Large intestine (tissue), 12 donors: ENCODE measurements at places on chromosomes 5 and 9. TPM values are rescaled to one million over a fixed set of nuclear protein-coding genes. Genes with fewer than 3 reads are reported as not detected.

SELENOP gene
- 2,350 TPM for polyA plus RNA-seq

- DNase-seq = no peak
Measured at GRCh38 chr5:180785121-180785781, 17.4 kb downstream of the MGAT1 start.

- peak; percentile 11 for DNase-seq
Measured at GRCh38 chr9:120985819-120986222, 59.2 kb upstream of the TRAF1 start.

DNA sequence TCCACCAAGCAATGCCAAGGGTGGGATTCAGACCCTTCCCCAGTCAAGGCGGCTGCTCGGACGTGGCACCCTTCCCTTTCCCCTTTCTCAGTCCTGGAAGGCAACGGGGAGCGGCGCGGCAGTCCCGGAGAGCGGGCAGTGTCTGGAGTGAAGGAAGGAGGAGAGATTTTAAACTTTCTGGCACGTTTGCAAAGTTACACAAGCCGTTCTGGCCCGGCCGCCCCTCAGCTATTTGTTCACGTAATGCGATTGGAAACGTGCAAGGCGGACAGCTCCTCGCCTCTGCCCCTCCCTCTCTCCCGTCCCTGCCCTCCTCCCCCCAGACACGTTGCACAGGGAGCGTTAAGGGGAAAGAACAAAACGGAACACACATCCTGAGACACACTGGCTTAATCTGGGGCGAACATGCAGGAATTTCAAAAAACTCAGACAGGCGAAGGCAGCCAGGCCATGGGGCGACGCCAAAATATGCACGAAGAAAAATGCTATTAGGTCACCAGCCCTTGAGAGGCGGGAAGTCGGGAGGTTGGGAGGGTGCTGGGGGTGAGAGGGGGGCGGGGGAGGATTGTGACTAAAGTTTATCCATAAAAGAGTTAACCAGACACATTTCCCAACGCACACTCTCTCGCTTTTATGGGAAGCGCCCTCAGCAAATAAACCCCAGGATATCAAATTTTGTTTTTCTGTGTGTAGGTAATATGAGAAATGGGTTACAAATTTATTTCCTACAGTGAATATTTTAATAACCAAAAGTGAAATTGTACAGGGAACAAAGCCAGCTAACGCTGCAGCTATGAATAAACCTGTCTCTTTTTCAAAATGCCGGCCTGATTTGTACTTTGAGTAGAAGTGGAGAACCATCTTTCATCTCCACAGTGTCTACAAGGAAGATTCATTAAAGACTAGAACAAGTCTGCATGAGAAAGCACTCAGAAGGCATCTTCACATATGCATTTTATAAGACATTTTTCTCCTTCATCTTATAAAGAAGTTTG lies at the start of gene LOX:
LOX (minus strand) TSS at position 144 of the 995 bp plus-strand sequence. CDS start 274 bp downstream, outside the sequence.
- peak; percentile 74 for DNase-seq

DNA sequence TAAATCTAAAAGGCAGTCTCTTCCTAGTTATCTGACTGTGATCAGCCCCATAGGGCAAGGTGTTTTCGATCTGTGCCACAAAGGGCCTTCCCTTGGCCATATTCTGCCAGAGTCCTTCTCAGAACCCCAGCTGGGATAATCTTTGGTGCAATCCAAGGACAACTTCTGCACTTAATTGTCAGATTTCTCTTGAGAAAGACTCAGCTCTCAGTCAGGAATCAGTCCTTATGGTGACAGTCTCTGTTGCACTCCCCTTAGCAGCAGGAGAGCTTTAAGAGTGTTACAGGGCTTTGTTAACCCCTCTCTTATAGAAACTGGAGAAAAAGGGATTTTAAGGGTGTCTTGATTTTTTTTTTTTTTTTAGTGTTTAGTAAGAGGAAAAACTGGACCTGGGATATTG lies 15.4 kb upstream of the RFX3 start:
- no peak for DNase-seq
